Vagina (tissue), 2 donors: ENCODE measurements at places on chromosomes 4 and X. TPM values are rescaled to one million over a fixed set of nuclear protein-coding genes. Genes with fewer than 3 reads are reported as not detected.

RAB40A gene
- 0.98 TPM for total RNA-seq

DNA sequence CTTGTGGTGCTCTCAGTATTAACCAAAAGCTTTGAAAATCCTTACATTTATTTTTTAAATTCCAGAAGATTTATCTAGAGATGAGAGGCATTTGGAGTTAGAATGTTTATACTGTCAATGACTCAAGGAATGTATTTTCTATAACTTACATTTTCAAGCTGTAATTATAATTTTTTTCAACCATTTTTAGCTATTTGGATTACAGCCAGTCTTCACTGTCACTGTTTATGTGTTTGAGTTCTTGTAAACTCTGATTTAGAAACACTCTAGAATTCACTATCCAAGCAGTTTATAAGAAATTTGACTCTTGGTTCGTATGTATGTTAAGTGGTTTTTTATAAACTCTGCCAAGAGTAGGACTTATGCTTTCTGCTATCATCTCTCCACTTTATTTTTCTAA is 36.7 kb upstream of the GUCY1A1 start:
- peaks cover 31% of the 10 kb centered on the region for H3K4me1 ChIP-seq
- no peaks in the 10 kb centered on the region for H3K36me3 ChIP-seq
- H3K27me3 ChIP-seq = no peaks in the 10 kb centered on the region
- H3K4me3 ChIP-seq = no peak overlapping the region
- no peak for DNase-seq
- peak overlapping the region; percentile 72 for H3K27ac ChIP-seq

- H3K4me3 ChIP-seq = peak overlapping the region; percentile 49
- peaks cover 19% of the 10 kb centered on the region for H3K4me1 ChIP-seq
- no peaks in the 10 kb centered on the region for H3K36me3 ChIP-seq
Observed at GRCh38 chrX:49001521-49002090, 458 bp downstream of the GRIPAP1 start.

DNA sequence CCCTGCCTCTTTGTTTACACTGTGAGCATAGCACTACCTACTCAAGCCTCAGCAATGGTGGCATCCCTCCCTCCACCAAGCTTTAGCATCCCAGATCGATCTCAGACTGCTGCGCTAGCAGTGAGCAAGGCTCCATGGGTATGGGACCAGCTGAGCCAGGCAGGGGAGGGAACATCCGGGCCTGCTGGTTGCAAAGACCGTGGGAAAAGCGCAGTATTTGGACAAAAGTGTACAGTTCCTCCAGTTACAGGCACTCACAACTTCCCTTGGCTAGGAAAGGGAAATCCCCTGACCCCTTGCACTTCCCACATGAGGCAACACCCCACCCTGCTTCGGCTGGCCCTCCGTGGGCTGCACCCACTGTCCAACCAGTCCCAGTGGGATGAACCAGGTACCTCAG is 26.5 kb downstream of the EGF start:
- DNase-seq = no peak
- H3K4me3 ChIP-seq = no peak overlapping the region
- H3K36me3 ChIP-seq = no peaks in the 10 kb centered on the region
- no peak overlapping the region for H3K27ac ChIP-seq

DNA sequence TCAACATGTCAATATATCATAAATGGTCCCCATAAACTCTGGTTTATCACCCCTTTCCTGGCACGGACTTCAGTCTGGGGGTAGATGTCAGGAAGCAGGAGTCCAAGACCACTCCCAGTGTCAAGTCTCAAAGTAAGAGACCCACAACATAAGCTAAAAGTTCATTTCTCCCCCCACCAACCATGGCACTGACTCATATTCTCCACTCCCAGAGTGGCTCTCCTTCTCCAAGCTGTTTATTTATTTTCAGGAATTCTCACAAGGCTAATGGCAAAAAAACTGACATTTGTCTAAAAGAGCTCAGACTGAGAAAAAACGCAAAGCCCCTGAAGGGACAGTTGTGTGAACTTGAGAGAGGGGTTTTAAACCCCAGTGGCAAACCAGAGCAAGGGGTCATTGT is 217.0 kb downstream of the RAB28 start:
- no peak overlapping the region for H3K27ac ChIP-seq
- no peaks in the 10 kb centered on the region for H3K27me3 ChIP-seq
- DNase-seq = no peak
- no peaks in the 10 kb centered on the region for H3K4me1 ChIP-seq
- H3K4me3 ChIP-seq = no peak overlapping the region

- no peak overlapping the region for H3K4me3 ChIP-seq
- no peaks in the 10 kb centered on the region for H3K36me3 ChIP-seq
- H3K27ac ChIP-seq = no peak overlapping the region
- H3K4me1 ChIP-seq = no peaks in the 10 kb centered on the region
- no peaks in the 10 kb centered on the region for H3K27me3 ChIP-seq
- no peak for DNase-seq
Observed at GRCh38 chr4:124449881-124450280, 262.7 kb downstream of the ANKRD50 start.

FAM193A gene
- total RNA-seq = 31.4 TPM

GRCh38 chrX:24828147-24828546 is 134.4 kb downstream of the POLA1 start:
- no peak overlapping the region for H3K27ac ChIP-seq
- H3K4me3 ChIP-seq = no peak overlapping the region
- no peaks in the 10 kb centered on the region for H3K4me1 ChIP-seq
- no peaks in the 10 kb centered on the region for H3K27me3 ChIP-seq

CYLC1 gene
- total RNA-seq = not detected

- H3K4me3 ChIP-seq = no peak overlapping the region
- H3K4me1 ChIP-seq = peaks cover 7% of the 10 kb centered on the region
- no peak overlapping the region for H3K27ac ChIP-seq
- no peak for DNase-seq
- no peaks in the 10 kb centered on the region for H3K27me3 ChIP-seq
Observed at GRCh38 chrX:46961097-46961496, 48.9 kb downstream of the JADE3 start.

DNA sequence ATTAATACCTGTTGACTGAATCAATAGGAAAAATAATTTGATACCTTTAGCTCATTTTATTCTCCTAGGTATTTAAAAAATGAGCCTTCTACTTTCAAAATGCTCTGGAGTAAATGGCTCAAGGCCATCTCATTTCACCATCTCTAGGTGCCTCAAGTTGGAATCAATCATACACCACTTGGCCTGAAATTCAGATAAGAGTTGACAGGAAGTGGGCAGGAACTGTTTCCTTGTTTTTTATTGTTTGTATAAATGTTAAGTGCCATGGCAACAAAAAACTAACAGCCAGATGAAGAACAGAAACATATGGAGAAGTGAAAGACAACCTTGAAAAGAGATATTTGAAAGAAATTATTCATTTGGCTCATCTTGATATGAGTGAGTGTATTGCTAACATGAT is 12.4 kb downstream of the LIMCH1 start:
- no peak overlapping the region for H3K27ac ChIP-seq
- no peaks in the 10 kb centered on the region for H3K36me3 ChIP-seq
- H3K27me3 ChIP-seq = no peaks in the 10 kb centered on the region
- no peaks in the 10 kb centered on the region for H3K4me1 ChIP-seq
- DNase-seq = no peak

ATP2B3 gene
- 0.25 TPM for total RNA-seq

FATE1 gene
- total RNA-seq = not detected

DNA sequence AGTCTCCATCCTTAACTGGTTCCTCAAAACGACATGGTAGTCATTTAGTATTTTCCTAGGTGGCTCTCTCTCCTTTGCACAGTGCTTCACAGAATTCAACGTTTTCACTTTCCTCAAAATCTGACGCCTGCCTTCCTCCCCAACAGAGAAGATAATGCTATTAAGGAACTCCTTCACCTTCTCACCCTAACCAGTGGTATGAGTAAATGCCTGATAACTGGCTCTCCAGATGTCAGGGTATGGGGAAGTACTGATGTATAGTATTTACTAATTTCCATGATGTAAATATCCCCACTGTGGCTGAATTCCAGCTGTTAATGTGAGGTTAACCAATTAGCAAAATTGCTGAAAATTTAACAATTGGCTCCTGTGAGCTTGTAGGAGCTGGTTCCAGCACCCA is 28.8 kb upstream of the NSUN7 start:
- H3K4me3 ChIP-seq = no peak overlapping the region
- H3K27me3 ChIP-seq = no peaks in the 10 kb centered on the region
- no peak overlapping the region for H3K27ac ChIP-seq
- H3K4me1 ChIP-seq = no peaks in the 10 kb centered on the region
- DNase-seq = no peak

DNA sequence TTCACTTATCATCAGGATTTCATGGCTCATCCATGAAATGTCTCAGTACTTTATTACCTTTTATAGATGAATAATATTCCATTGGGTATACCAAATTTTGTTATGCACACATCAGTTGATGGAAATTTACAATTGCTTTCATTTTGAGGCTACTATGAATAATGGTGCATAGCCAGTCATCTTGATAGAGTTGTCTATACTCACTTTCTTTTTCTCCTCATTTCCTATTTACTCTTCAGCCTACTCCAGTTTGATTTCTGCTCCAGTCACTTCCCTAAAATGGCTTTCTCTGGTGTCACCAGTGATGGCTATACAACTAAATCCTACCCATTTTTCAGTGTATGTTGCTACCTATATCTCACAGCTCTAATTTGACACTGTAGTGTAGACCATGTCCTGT is 743.5 kb upstream of the MAGEB2 start:
- DNase-seq = no peak
- no peaks in the 10 kb centered on the region for H3K27me3 ChIP-seq
- H3K27ac ChIP-seq = no peak overlapping the region
- H3K36me3 ChIP-seq = no peaks in the 10 kb centered on the region
- H3K4me1 ChIP-seq = no peaks in the 10 kb centered on the region

PPP1R2C gene
- total RNA-seq = not detected

GRCh38 chrX:33062041-33062440 is 149.3 kb downstream of the DMD start:
- no peaks in the 10 kb centered on the region for H3K4me1 ChIP-seq
- H3K27ac ChIP-seq = no peak overlapping the region
- no peak overlapping the region for H3K4me3 ChIP-seq
- no peaks in the 10 kb centered on the region for H3K36me3 ChIP-seq
- no peak for DNase-seq
- no peaks in the 10 kb centered on the region for H3K27me3 ChIP-seq

GRCh38 chr4:19494961-19495360 is 756.7 kb upstream of the SLIT2 start:
- H3K4me1 ChIP-seq = no peaks in the 10 kb centered on the region
- DNase-seq = no peak
- H3K27me3 ChIP-seq = no peaks in the 10 kb centered on the region
- H3K27ac ChIP-seq = no peak overlapping the region
- H3K4me3 ChIP-seq = no peak overlapping the region

DNA sequence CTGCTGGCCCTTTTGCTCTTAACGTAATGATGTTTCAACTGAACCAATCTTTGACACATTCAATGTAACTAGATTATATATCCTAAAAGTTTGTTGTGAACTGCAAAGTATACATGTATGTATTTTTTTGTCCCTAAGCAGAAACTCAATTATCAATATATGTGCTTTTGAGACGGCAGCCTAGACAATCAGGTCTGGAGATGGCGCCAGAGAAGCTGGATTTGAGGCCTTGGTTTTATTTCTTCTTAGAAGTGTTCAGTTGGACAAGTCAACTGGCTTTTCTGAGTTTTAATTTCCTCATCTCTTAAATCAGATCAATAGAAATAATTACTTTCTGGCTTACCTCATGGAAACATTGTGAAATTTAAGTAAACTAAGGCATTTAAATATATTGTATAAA is 62.5 kb downstream of the DCAF8L1 start:
- H3K4me1 ChIP-seq = no peaks in the 10 kb centered on the region
- H3K4me3 ChIP-seq = no peak overlapping the region
- no peak overlapping the region for H3K27ac ChIP-seq
- H3K27me3 ChIP-seq = no peaks in the 10 kb centered on the region
- DNase-seq = no peak

GRCh38 chr4:154189346-154189745 is 302.3 kb downstream of the DCHS2 start:
- no peak overlapping the region for H3K4me3 ChIP-seq
- H3K4me1 ChIP-seq = no peaks in the 10 kb centered on the region
- H3K27me3 ChIP-seq = no peaks in the 10 kb centered on the region
- H3K36me3 ChIP-seq = no peaks in the 10 kb centered on the region

DNA sequence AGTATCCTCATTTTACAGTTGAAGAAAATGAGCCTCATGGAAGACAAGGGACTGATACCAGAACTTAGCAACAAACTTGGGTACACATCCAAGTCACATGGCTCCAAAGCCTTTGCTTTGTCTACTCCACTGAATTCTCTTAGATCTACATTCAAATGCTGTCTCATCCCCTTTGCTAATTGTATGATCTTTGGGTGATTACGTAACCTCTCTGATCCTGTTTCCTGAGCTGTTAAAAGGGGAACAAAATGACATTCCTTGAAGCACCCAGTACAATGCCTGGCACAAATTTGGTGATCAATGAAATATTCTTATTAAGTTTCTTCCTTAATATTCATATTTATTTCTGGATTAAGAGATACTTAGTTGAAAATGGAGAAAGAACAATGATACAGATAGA is 5.9 kb upstream of the HPGD start:
- no peak for DNase-seq
- H3K4me1 ChIP-seq = peaks cover 8% of the 10 kb centered on the region
- H3K36me3 ChIP-seq = no peaks in the 10 kb centered on the region
- H3K27me3 ChIP-seq = no peaks in the 10 kb centered on the region
- H3K27ac ChIP-seq = no peak overlapping the region

- no peak overlapping the region for H3K4me3 ChIP-seq
- H3K27ac ChIP-seq = no peak overlapping the region
- no peaks in the 10 kb centered on the region for H3K36me3 ChIP-seq
- no peaks in the 10 kb centered on the region for H3K27me3 ChIP-seq
Observed at GRCh38 chrX:56932106-56932505, 63.2 kb downstream of the SPIN3 start.
